ENCODE measurements at places on chromosomes 2 and 18.
A peak's percentile ranks its signal among the peaks of the same experiment; 100 is the strongest.

DNA sequence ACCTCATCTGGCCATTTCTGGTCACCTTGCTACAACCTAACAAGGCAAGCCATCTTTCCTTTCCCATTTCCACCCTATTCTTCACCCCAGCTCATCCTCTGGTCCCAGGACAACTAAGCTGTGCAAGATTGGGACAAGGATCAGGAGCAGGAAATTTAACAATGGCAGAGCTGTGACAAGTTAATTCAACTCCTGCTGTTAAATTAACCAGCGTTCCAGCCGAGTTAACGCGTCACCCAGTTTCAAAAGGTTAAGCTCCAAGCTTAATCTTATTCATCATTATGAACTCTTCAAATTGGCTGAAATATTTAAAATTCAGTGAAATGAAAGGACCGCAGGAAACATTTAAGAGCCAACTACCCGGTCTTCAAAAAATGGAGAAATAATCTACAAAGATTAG lies 231.9 kb downstream of the GRB14 start:
- DNase-seq: no peak
- no peak overlapping the region for H3K4me3 ChIP-seq
- no peaks in the 10 kb centered on the region for H3K36me3 ChIP-seq
- no peak overlapping the region for H3K27ac ChIP-seq
- H3K27me3 ChIP-seq: no peaks in the 10 kb centered on the region
- no peaks in the 10 kb centered on the region for H3K4me1 ChIP-seq

- no peaks in the 10 kb centered on the region for H3K36me3 ChIP-seq
- DNase-seq: no peak
- H3K4me1 ChIP-seq: no peaks in the 10 kb centered on the region
- H3K27me3 ChIP-seq: no peaks in the 10 kb centered on the region
- no peak overlapping the region for H3K27ac ChIP-seq
Measured at GRCh38 chr2:40243581-40244187, 208.2 kb downstream of the SLC8A1 start.

DNA sequence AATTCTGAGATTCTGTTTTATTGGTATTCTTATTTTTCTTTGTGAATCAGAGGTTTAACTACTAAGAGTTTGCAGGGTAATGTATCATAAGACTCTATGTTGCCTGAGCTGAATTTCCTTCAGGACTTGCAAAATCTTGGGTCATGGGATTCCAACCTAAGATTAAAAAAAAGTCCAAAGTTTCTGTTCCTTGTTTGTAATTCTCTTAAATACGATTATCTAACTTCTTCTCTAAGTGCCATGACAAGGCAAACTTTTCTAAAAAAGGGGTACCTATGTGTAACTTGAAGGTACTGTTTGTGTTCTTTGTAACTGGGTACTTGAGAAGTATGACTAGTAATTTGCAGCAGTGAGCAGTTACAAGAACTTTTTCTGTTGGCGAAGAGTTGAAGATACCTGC lies 181.3 kb upstream of the ZEB2 start:
- H3K27ac ChIP-seq: no peak overlapping the region
- DNase-seq: no peak
- H3K4me1 ChIP-seq: no peaks in the 10 kb centered on the region
- no peaks in the 10 kb centered on the region for H3K36me3 ChIP-seq

GRCh38 chr2:149568138-149568537 lies 19.4 kb downstream of the MMADHC start:
- H3K27ac ChIP-seq: no peak overlapping the region
- DNase-seq: no peak
- H3K4me1 ChIP-seq: peaks cover 2% of the 10 kb centered on the region
- H3K27me3 ChIP-seq: no peaks in the 10 kb centered on the region

- H3K4me3 ChIP-seq: no peak overlapping the region
- no peak overlapping the region for H3K27ac ChIP-seq
- no peaks in the 10 kb centered on the region for H3K36me3 ChIP-seq
- H3K27me3 ChIP-seq: peaks cover 4% of the 10 kb centered on the region
- DNase-seq: no peak
Measured at GRCh38 chr18:12066910-12067511, 26.6 kb upstream of the ANKRD62 start.

DNA sequence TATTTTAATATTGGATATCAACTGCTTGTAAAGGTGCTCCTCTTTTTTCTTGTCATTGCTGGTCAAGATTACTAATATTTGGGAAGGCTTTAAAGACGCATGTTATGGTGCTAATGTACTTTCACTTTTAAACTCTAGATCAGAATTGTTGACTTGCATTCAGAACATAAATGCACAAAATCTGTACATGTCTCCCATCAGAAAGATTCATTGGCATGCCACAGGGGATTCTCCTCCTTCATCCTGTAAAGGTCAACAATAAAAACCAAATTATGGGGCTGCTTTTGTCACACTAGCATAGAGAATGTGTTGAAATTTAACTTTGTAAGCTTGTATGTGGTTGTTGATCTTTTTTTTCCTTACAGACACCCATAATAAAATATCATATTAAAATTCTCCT lies 38.2 kb downstream of the COL3A1 start:
- no peak overlapping the region for H3K4me3 ChIP-seq
- no peaks in the 10 kb centered on the region for H3K27me3 ChIP-seq
- H3K4me1 ChIP-seq: no peaks in the 10 kb centered on the region
- H3K27ac ChIP-seq: no peak overlapping the region
- H3K36me3 ChIP-seq: no peaks in the 10 kb centered on the region

DNA sequence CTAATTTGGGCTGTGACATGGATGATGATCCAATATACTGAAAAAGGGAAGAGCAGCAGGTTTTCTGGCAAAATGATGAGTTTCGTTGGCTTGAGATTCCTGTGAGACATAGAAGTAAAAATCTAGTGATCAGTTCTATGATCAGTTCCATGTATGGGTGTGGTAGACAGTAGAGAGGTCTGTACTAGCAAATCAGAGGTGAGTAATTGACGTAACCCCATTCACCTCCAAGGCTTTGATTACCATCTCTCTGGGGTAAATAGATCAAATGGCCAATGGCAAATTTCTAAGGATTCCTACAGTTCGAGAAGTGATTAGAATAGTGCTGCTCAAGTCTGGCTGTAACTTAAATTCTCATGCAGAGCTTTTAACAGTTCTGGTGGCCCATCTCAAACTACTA lies 6.4 kb downstream of the ITGA4 start:
- no peak for DNase-seq
- peak overlapping the region; percentile 56 for H3K27ac ChIP-seq
- H3K36me3 ChIP-seq: peaks cover 75% of the 10 kb centered on the region
- peaks cover 64% of the 10 kb centered on the region for H3K4me1 ChIP-seq
- peak overlapping the region; percentile 44 for H3K4me3 ChIP-seq

DNA sequence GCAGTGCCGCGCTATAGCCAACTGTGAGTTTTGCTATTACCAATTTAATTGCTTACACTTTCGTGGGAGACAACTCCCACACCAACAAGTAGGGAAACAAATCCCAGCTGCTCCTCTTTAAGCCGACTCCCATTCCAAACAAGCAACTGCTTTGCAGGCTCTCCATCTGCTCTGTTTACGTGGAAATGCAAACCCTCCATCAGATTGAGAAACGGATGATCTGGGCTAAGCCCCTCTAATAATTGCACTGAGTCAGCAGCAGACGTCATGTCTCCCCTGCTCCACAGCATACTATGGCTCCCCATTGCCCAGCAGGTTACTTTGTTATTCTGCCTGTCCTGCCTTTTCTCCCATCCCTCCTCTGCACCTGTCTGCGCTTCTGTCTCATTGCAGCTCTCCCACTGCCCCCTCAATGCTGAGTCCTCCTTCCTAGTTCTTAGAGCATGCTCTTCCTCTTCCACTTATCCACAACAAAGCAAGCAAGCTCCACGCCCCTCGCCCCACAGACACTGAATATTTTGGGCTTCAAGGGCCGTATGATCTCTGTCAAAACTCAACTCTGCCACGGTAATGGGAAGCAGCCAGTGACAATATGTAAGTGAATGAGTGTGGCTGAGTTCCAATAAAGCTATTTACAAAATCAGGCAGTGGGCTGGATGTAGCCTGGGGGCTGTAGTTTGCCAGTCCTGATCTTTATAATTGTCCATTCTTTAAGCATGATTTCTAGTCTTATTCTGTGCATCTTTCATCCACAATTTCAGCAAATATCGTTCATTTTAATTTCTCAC lies 39.5 kb upstream of the ARL4C start:
- H3K27me3 ChIP-seq: no peaks in the 10 kb centered on the region
- no peaks in the 10 kb centered on the region for H3K36me3 ChIP-seq
- no peak for DNase-seq
- H3K4me3 ChIP-seq: no peak overlapping the region
- no peak overlapping the region for H3K27ac ChIP-seq

- no peak for DNase-seq
- no peak overlapping the region for H3K27ac ChIP-seq
- peaks cover 6% of the 10 kb centered on the region for H3K4me1 ChIP-seq
- H3K27me3 ChIP-seq: peaks cover 58% of the 10 kb centered on the region
- H3K36me3 ChIP-seq: no peaks in the 10 kb centered on the region
- no peak overlapping the region for H3K4me3 ChIP-seq
Measured at GRCh38 chr2:38178556-38179419, 102.8 kb upstream of the CYP1B1 start.

- no peak for DNase-seq
- H3K4me3 ChIP-seq: no peak overlapping the region
- H3K4me1 ChIP-seq: peaks cover 47% of the 10 kb centered on the region
- no peaks in the 10 kb centered on the region for H3K36me3 ChIP-seq
- H3K27me3 ChIP-seq: no peaks in the 10 kb centered on the region
Measured at GRCh38 chr2:46147626-46148368, 149.4 kb upstream of the EPAS1 start.

DNA sequence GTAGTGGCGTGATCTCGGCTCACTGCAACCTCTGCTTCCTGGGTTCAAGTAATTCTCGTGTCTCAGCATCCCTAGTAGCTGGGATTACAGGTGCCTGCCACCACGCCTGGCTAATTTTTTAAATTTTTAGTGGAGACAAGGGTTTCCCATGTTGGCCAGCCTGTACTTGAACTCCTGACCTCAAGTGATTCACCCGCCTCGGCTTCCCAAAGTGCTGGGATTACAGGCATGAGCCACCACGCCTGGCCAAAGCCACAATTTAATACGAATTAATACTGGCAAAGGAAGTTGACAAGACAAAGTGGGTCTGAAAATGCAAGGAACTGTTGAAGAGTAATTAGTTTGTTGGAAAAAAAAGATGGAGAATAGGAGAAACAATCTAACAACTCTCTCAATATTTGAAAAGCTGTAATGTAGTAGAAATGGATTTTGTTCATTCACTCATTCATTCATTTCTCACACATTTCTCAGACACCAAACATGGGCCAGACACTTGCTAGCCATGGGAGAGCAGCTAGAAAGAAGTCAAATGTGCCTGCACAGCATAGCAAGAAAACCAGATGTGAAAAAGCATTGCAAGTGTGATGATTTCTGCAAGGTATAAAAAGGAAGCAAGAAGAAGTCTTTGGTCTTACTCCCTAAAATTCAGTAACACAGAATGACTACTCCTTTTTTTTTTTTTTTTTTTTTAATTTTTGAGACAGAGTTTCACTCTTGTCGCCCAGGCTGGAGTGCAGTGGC lies 39.4 kb upstream of the ATL2 start:
- H3K27me3 ChIP-seq: peaks cover 5% of the 10 kb centered on the region
- H3K27ac ChIP-seq: no peak overlapping the region
- H3K4me1 ChIP-seq: no peaks in the 10 kb centered on the region
- peaks cover 3% of the 10 kb centered on the region for H3K36me3 ChIP-seq
- DNase-seq: no peak

DNA sequence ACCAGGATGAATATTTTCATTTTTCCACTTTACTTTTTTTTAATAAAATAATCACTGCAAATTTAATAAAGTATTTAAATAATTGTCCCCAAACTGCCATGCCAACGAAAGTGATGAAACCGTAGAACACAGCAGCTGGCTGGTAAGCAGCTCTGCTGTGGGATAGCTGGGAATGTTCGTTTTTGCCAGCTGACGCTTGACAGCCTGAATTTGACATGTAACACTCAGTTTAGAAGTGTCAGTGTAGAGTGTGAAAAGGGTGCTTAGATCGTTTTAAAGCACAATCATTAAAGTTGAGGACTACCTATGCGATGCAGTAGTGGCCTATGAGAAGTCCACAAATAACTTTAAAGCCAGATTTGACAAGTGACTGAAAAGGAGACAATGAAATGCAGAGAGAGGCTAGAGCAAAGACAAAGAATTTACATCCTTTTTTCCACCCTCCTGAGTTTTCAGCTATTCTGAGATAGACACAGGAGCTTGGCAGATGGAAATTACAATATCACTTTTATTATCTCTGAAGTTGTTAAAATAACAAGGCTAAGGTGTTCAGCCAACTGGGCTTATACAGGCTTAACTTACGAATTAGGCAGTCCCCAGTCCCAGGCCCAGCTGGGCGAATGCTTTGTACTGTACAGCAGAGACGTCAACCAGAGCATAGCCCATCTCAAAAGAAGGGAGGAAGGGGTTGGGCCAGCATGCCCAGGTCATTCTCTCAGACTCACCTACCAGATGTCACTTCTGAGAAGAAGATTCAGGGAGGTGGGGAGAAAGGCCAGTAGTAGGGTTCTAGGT lies 31.9 kb upstream of the SLC1A4 start:
- H3K27me3 ChIP-seq: no peaks in the 10 kb centered on the region
- H3K27ac ChIP-seq: no peak overlapping the region
- peaks cover 6% of the 10 kb centered on the region for H3K36me3 ChIP-seq
- DNase-seq: no peak
- H3K4me1 ChIP-seq: peaks cover 3% of the 10 kb centered on the region

DNA sequence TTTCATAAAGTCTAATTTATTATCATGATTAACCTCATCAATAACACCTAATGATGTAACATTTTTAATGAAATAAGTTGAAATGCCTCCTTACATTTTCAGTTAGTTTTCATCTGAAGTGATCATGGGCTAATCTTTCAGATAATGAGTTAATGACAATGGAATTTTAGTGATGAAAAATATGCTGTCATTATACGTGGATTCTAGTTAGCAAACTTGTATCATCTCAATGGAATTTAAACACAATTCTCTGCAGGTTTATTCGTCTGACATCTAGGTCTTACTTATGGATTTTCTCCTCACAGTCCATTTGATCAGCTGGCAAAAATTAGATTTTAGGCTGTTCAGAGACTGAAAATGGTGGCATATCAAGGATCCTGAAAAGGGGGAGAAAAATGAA lies 885.0 kb downstream of the SLC4A3 start:
- H3K4me1 ChIP-seq: no peaks in the 10 kb centered on the region
- H3K27me3 ChIP-seq: no peaks in the 10 kb centered on the region
- H3K36me3 ChIP-seq: no peaks in the 10 kb centered on the region
- no peak overlapping the region for H3K4me3 ChIP-seq

DNA sequence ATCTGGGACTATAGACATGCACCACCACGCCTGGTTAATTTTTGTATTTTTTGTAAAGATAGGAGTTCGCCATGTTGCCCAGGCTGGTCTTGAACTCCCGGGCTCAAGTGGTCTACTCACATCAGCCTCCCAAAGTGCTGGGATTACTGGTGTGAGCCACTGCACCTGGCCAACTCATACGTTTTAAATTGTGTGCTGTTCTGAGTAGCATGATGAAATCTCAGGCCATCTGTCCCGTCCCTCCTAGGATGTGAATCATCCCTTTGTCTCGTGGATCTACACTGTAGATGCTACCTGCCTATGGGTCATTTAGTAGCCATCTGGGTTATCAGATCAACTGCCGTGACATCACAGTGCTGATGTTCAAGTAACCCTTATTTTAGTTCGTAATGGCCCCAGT lies 38.5 kb upstream of the RMP24 start:
- H3K4me3 ChIP-seq: no peak overlapping the region
- peaks cover 7% of the 10 kb centered on the region for H3K27me3 ChIP-seq
- no peaks in the 10 kb centered on the region for H3K36me3 ChIP-seq
- H3K27ac ChIP-seq: no peak overlapping the region
- no peaks in the 10 kb centered on the region for H3K4me1 ChIP-seq

GRCh38 chr2:19169134-19169768 lies 189.2 kb downstream of the OSR1 start:
- H3K27ac ChIP-seq: no peak overlapping the region
- H3K4me3 ChIP-seq: no peak overlapping the region
- no peak for DNase-seq
- H3K27me3 ChIP-seq: no peaks in the 10 kb centered on the region
